Cardiac fibroblast (primary cell): ENCODE measurements at places on chromosomes 12 and 14.

GRCh38 chr14:54687750-54688119 is 120.8 kb downstream of the SAMD4A start:
- no peak for DNase-seq

GRCh38 chr14:105993814-105994213 is 467.4 kb downstream of the TMEM121 start:
- DNase-seq: no peak

DNA sequence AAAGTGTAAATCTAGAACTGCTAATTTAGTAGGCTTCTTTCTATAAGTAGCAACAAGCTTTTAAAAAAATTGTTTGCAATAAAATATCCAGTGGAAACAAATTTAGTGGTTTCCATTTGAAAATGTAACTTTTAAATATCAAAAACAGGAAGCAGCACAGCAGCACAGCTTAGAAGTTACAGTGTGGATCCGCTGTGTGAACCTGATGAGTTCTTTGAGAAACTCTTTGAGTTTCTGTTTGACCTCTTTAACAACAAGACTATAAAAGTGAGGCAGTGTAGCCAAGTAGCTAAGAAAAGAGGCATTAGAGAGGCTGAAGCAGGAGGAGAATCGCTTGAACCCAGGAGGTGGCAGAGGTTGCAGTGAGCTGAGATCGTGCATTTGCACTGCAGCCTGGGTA is 178.3 kb downstream of the NAV3 start:
- DNase-seq: no peak

GRCh38 chr12:64877363-64878004 is 53.0 kb downstream of the TBC1D30 start:
- DNase-seq: peak; percentile 11

- DNase-seq: no peak
Observed at GRCh38 chr14:100404419-100404818, 81.3 kb downstream of the SLC25A47 start.

- DNase-seq: no peak
Observed at GRCh38 chr14:69054030-69054429, 74.9 kb upstream of the ACTN1 start.
